ENCODE measurements at places on chromosomes 7 and 10. TPM values are rescaled to one million over a fixed set of nuclear protein-coding genes. Genes with fewer than 3 reads are reported as not detected.

- DNase-seq = no peak
These were observed 78.4 kb downstream of the XRCC2 start for GRCh38 chr7:152597507-152597906.

DNA sequence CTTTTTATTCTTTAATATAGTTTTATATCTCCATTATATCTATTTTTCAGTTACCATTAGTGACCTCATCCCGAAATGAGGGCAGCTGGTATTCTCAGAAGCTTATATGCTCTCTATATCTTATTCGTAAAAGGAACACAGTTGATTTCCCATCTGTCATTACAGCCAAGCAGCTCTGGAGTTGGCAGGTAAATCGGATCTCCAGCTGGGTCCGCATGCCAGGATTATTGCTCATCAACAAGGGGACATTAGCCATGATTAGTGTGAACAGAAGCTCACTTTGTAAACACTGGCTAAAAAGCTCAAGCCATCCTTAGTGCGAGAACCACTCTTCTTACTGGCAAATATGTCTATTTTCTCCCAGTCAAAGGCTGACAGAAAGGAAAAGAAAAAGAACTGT lies 180.3 kb downstream of the NPSR1 start:
- DNase-seq = no peak

DNA sequence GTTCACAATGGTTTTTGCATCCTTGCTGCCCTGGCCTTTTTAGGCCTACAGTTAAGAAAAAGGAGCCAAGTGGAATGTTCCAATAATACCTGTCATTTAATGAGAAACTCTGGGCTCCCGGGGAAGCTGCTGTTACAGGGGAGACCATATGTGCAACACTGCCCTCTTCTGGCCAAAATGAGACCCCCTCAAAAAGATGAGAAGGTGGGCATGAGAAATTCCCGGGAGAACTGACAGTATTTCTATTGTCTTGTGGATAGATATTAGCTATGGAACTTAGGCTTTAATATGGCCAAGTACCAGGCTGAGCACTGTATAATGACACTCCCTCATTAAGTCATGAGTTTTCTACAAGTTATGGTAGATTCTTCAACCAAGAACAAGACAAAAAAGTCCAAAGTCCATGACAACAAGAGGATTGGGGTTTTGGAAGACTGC lies 99.4 kb downstream of the CCDC3 start:
- DNase-seq = peak; percentile 81

DNA sequence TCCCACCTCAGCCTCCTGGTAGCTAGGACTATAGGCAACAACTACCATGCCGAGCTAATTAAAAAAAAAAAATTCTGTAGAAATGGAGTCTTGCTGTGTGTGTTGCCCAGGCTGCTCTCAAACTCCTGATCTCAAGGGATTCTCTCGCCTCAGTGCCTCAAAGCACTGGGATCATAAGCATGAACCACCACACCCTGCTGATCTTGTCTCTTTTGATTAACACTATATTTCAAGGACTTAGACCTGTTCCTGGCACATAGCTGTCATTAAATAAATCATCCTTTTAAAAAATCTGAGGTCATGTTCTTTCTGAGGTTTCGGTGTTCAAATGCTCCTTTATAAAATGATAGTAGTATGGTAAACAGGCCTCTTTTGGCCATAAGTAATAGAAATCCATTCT lies 4.8 kb downstream of the PALS2 start:
- DNase-seq = no peak

Gene VIPR2
- polyA plus RNA-seq = 2.6 TPM
